ENCODE measurements at places on chromosomes 3 and 15.

DNA sequence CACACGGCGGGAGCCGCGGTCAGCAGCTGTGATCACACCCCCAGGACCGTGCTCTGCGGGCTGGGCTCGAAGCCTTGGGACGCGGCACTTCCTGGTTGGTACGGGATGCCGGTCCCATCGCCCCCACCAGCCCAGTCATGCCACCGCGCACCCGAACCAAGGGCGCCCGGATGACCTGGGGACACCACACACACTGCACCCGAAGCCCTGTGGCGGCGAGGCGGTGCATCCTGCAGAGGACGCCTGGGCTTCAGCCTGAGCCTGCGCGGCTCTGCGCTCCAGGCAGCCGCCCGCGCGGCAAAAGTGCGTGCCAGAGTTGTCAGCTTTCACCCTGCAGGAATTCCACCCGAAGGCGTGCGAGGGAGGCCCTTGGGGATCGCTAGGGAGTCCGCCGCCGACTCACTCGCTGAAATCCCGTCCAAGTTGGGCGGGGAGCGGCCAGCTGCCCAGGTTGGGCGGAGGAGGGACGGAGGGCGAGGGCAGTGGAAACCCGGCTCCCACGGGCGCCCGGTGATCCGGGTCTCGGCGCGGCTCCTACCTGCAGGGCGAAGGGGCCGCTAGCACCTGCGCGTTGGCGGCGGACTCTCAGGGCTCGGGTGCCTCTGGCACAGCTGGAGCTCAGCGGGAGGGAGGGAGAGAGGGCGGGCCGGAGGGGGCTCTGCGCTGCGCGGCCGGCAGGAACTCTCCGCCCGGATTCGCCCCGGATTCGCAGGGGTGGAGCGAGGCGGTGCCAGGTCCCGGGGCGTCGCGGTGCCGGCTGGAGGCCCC is at the start of gene PLD1:
PLD1 (minus strand) TSS at position 623 of the 768 bp plus-strand sequence. CDS start 72,432 bp downstream, outside the sequence.
- DNase-seq, result peak; percentile 89

- DNase-seq, result no peak
Observed at GRCh38 chr3:180011927-180012326, 24.8 kb downstream of the PEX5L start.

GRCh38 chr3:161132391-161132790 is 27.2 kb upstream of the B3GALNT1 start:
- no peak for DNase-seq

DNA sequence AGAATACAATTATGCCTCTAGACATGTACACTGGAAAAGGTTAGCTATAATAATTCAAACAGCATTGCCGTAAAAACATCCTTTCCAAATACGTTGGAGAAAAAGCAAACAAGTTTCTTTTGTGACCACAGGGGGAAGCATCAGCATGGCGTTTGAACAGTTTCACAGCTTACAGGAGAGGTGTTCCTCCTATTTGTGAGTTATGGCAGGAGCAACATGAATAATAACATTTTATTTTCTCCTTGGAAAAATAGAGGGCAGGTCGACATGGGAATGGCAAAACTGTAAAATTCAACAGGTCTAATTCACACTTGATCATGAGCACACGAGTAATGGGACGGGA is 39.7 kb upstream of the GADL1 start:
- DNase-seq, result peak; percentile 41

GRCh38 chr3:170572665-170573253 is 13.1 kb downstream of the SLC7A14 start:
- DNase-seq, result no peak

DNA sequence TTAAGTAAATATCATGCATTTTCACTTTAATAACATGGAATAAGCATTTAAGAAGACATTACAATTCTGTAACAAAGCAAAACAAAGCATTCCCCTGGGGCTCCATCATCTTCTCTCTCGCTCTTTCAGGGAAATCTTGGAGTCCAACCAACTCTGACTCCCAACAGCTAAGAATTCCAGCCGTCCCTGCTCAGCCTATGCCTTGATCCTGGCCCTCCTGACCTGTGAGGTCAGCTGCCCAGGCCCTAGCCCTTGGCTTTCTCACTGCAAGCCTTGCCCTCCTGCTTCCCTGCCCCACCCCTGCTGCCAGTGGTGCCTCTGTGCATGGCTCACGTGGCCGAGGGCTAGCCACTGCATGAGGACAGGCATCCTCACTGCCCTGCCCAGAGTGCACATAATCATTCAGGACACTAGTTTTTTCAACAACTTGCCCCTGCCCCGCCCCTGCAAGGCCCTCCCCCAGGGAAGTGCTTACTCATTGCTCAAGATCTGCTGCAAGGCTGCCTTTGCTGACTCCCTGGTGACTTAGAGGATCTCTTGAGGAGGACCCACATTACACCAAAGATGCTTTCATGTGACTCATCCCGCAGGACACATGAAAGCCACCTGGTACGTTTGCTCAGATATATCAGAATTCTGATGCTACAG is 37.6 kb downstream of the MTMR10 start:
- peak; percentile 70 for DNase-seq

DNA sequence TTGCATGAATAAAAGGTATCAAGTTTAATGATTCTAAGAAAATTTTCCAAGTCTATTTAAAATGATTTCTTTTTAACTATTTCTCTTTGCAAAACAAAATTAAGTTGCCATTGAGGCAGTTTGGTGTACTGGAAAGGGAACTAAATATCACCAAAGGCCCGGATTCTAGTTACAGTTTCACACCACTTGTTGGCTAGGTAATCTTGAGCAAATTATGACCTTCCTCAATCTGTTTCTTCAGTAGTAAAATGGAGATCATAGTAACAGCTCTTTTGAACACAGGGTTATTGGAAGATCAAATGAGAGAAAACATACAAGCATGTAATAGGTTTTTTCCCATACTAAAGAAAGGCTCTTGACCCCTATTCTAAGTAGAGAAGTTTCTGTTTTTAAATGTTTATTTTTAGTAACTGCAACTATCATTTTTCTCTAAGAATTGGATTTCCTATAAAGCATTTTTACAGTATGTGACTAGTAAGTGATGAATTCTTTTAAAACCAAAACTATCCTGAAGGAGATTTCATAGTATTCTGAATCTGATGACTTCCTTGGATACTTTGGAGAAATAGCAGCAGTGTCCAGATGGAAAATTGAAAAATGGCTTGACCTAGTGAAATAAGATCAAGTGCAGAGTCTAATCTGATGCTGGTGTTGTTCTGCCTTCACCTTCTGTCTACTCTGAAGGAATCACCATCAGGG is 15.7 kb downstream of the SCAANT1 start:
- DNase-seq, result no peak

- DNase-seq, result no peak
Observed at GRCh38 chr3:55858302-55858701, 371.2 kb upstream of the WNT5A start.

- peak; percentile 50 for DNase-seq
Observed at GRCh38 chr3:44114142-44114541, 127.5 kb upstream of the TOPAZ1 start.

DNA sequence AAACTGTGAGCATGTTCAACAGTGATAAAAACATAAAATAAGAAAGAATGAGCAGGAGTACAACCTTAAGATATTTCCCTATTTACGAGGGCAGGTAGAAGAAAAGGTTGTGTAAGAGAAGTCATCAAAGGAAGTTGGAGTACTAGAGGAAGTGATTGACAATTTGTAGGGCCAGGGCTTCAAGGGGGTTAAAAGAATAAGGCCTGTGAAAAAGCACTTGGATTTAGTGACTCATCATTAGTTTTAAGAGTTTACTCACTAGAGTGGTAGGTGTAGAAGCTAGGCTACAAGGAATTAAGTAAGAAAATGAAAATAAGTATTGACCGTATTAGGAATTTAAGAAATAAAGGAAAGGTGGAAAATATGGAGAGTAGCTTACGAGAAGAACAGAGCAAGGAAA is 23.6 kb downstream of the KCNMB3 start:
- DNase-seq, result no peak

- DNase-seq, result no peak
Observed at GRCh38 chr3:46871222-46871621, 6.3 kb upstream of the PTH1R start.

DNA sequence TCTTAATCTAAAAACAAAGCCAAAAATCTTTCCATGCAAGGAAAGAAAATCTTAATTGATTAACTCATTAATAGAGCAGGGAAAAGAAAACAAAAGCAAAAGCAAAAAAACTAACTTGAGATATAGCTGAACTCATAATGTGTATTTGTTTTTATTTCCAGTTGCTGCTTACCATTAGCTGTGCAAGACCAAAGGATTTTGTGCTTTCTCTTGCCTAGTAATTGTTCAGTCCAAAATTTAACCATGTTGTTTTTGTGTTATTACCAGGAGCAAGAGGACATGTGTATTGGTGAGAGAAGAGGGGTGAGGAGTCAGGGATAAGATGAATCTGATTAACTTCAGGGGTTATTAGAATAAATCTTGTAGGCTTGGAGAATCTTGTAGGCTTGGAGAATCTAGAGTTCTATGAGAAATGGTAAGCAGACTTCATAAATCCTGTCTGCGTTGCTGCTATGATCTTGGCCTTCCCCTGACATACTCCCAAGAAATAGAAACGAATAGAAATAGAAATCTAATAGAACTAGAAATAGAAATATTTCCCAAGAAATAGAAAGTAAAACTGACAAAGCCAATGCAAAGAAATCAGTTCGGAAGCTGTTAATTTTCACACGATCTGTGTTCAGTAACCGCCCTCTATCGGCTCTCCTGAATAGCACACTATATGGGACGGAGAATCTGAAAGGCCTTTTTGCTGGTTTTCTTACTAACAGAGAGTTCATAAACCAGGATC is 72.6 kb upstream of the TNFSF10 start:
- DNase-seq, result peak; percentile 91

- DNase-seq, result no peak
Observed at GRCh38 chr15:70906842-70907241, 14.2 kb downstream of the LRRC49 start.

DNA sequence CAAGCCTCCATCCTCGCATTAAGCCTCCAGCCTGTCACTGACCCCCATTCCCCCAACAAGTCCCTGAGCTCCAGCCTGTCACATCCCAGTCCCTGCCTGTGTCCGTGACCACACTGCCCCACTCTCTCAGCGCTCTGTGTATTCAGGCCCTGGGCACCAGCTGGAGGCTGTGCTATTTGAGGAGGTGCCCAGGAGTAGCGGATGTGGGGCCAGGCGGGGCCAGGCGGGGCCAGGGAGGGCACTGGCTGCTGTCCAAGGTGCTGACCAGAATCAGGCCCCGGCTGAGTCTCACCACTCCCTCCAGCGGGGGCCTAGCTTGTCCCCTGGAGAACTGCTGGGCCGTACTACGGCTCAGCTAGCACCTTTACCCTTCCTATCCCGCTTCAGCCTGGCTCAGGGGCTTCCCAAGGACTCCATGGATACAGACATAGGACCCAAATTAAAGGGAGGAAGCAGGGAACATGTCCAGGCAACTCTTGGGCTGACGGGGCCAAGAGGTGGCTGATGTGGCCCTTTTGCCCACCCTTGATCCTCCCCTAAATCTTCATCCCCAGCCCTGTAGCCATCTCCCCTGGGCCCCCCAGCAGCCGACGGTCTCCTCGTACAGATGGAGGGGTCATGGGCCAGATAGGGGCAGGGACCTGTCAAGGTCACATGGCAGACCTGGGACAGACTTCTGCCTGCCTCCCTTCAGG is 1.1 kb downstream of the HHATL start:
- DNase-seq, result peak; percentile 85

DNA sequence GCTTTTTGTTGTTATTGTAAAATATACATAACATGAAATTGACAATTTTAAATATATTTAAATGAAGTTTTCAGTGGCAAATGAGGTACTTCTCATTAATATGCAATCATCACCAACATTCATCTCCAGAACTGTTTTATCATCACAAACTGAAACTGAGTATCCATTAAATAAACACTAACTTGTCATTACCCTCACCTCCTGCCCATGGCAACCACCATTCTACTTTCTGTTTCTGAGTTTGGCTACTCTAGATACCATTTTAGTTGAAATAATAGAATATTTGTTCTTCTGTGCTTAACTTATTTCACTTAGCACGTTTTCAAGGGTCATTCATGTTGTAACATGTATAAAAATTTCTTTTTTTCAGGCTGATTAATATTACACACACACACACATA is 834.3 kb downstream of the PLOD2 start:
- DNase-seq, result no peak

DNA sequence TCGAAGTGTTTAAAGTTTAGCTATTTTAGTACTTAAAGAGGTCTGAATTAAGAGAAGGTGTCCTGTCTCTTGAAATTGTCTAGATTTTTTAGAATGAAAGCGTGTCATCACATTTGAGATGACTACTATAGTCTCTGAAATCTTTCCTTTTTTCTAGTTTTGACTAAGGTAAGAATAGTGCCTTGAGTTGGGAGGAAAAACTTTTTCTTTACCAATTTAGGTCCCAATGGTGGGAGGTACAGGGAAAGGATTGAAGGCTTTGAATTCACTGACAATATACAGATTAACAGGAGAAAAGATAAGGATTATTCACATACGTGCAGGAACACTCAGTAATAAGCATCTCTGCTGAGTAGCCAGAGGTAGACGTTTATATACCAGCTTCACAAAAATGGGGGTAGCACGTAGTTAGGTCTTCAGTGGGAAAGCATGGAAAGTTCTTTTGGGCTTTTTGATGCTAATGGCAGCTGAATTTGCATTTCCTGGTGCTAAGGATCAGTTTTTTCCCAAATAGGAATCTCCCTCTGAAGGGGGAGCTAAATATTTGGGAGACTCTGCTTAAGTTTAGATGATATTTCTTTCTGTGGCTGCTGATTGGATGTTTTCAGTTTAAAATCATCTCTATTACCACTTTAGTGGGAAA is 88.1 kb downstream of the VPS8 start:
- no peak for DNase-seq

- DNase-seq, result no peak
Observed at GRCh38 chr3:61966200-61966599, 404.8 kb downstream of the PTPRG start.

DNA sequence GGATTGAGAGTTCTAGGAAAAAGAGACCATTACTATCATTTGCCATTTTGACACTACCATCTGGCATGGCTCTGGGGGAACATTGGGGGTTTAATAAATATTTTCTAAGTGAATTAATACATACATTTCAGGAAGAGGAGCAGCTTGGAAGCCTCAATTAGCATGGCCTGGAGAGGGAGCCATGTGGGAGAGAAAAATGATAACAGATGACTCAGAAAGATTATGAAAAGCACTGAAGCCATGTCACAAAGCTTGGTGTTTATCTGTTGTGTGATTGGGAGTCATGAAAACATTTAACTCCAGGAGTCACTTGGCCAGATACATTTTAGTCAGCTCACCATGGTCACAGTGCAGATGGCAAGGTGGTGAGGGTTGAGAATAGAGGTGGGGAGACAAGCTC is 121.0 kb downstream of the SSR3 start:
- DNase-seq, result no peak

- no peak for DNase-seq
Observed at GRCh38 chr15:86948719-86949118, 869.0 kb downstream of the AGBL1 start.

DNA sequence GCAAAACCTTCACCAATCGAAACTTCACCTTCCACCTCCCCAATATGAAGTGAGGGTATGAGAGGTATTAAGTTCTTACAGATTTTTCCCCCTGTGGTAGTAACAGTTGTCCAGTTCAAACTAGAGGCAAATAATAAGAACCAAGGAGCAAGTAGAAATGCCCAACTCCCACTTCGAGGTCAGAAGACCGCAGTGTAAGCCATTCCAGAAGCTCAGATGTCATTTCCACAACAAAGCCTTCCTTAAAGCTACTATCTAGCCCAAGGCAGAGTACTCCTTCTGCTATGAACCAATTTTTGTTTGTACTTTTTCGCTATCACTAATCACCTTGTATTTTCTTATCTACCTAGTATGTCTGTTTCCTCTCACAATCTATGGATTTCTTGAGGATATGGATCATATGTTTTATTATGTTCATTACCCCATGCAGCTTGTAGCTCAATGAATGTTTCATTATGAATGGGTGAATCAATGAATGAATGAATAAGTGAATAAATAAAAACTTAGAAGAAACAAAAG is 235.7 kb upstream of the KCNMB2 start:
- no peak for DNase-seq

Data from hematopoietic multipotent progenitor cell treated with erythropoietin and hydrocortisone succinate and interleukin-3 and kit ligand, for 6 days (in vitro differentiated cells).